Fibroblast of pulmonary artery (primary cell): ENCODE measurements at places on chromosomes 6 and 20.

DNA sequence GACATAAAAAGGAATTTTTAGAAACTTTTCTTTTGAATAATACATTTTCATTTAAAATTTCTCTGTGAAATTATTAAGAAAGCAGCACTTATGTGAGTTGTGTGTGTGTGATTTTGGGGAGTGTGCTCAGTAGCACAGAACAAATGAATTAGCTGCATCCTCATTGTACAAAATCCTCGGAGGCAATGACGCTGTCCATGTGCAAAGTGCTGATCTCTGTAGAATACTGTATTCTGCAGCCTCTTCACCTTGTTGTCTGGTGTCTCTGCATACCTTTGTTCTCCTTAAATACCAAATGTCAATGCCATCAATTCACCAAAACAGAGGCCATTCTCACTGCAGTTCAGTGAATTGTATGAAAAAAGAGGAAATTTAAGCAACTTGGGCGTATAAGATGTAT, 838.4 kb downstream of the QKI start:
- DNase-seq: peak; percentile 5

DNA sequence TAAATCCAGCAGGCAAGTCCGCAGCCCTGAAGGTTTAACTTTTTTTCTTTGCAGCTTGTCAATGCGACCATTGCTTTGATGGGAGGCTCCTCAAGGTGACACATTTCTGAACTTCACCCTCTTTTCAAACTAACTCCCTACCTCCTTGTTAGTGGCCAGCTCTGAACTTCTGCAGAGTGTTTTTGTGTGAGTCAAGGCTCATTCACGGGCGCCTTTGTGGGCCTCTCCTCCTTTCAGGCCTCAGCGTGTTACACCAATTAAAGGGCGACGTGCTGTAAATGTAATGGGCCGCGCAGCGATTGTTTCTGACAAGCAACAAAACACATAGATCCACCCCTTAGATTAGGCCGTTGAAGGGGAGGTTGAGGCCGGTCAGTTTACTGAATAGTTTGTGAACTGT, 45.5 kb upstream of the NR2E1 start:
- no peak for DNase-seq

DNA sequence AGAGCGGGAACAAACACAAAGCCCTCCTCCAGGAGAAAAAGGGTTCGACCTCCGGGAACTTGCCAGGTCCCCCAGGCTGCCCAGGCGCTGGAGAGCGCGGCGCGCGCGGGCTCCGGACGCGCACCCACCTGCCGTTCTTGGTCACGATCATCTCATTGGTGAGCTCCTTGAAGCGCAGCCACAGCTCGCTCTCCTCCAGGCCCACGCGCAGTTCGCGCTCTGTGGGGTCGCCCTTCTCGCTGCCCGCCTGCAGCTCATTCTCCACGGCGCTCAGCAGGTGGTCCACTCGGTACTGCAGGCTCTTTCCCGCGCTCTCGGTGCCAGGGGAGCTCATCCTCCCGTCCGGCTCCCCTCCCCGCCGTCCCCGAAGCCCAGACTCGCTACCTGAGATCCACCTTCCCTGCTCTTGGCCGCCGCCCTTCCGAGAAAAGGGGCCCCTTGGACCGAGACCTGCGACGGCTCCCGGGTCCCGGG, 356 bp downstream of the TBXT start:
- DNase-seq: no peak

- DNase-seq: no peak
Measured at GRCh38 chr20:16030253-16030652, 543.0 kb downstream of the KIF16B start.

DNA sequence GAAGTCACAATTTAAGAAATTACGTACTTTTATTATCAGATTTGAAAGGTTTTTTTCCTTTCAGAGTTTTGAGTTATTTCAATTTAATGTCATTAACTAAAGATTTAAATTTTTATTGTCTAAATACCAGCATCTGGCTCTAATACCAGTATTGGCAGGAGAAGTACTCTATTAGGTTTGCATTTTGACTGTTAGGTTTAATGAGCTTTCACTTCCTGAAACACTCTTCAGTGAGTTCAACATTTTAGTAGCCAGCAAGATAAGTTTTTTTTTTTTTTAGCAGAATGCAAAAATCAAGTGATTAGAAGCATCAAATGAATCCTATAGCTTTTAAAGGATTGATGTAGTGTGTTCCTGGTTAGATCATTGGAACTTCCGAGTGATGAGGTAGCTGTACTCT, 34.0 kb upstream of the SCGN start:
- DNase-seq: no peak

DNA sequence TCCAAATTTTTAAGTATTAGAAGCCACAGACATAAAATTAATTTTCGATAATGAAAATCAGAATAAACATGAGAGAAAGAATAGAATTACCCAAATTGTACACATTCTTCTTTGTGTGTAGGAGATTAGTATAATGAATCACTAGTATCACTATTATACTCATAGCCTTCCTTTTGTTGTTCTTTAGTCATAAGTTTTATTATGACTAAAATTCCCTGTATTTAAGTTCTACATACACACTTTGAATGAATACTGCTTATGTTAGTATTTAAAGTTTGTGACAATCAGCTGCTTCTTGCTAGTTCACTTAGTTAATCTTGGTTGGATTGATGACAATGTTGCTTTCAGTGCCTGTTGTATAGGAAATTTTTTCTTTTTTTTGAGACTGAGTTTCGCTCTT, 72.7 kb downstream of the CCDC170 start:
- no peak for DNase-seq

DNA sequence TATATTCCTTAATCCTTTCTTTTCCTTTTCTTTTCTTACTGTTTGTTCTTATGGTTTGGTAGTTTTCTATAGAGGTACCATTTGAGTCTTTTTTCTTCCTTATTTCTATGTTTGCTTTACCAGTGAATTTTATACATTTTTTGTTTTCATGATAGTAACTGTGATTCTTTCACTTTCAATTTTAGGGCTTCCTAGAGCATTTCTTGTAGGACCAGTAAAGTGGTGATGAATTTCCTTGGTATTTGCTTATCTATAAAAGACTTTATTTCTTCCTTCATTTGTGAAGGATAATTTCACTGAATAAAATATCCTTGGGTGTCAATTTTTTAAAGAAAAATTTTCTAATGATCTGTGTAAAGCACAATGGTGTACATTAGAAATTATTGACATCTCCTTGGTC, 637.4 kb downstream of the CD109 start:
- DNase-seq: peak; percentile 24

DNA sequence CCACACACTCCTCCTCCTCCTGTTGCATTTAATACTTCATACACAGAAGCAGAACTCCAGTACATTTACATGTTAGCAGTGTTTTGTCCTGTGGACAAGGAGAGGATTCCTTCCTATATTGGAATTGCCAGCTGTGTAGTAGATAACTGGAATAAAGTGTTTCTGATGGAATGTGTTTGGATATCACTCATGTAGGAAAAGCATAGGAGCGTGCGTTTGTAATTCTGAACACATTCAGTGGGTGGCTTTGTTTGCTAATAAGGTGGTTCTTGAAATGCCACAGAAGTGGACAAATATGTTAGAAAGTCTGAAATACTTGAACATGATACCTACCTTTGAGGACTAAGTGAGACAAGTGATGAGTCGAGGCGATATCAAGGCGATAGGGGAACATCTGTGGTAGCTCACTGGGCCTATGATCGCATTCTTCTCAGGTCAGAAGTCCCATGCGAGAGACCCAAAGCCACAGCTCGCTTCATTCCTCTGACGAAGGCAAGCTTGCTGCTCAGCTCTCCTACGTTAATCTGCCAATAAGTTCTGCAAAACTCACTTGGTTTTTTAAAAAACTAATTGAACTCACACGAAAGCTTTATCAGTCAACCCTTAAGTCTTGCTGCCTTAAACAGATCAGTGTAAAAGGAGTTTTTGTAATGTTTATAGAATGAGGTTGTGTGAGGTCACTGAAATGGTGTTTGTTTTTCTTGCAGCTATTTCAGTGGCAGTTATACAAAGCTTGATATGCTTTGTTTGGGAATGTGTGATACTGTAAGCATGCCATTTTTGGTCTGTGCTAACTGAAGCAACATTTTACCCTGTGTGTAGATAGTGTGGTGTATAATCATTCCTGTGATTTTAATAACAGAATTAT, 159.9 kb downstream of the SOX4 start:
- peak; percentile 72 for DNase-seq

GRCh38 chr20:48609491-48609978, 218.3 kb downstream of the PREX1 start:
- DNase-seq: no peak
